ENCODE measurements at places on chromosomes 2 and 18.
A peak's percentile ranks its signal among the peaks of the same experiment; 100 is the strongest.

DNA sequence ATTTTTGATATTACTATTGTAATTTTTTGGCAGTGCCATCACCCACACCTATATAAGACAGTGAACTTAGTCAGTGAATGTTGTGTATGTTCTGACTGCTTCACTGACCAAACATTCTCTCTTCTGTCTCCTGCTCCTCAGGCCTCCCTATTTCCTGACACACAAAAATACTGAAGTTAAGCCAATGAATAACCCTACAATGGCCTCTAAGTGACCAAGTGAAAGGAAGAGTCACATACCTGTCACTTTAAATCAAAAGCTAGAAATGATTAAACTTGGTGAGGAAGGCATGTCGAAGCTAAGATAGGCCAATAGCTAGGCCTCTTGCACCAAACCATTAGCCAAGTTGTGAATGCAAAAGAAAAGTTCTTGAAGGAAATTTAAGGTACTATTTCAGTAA is 151.9 kb downstream of the RND3 start:
- DNase-seq, result no peak

DNA sequence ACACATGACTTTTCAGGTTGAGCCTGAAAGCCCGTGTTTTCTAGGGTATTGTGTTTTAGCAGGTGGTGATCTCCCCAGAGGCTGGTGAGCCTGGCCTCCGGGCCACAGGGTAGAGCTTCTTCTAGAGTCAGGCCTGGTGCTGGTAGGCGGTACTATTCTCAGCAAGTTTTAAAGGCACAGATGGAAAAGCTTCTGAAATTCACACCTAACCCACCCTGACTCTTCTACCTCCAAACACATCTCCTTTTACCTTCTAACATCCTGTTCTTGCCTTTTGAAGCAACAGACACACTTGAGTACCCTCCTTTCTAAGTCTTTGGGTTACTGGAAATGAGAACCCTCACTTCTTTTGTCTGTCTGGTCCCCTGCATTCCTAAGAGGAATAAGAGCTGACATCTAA is 191.1 kb downstream of the SETBP1 start:
- DNase-seq, result no peak

DNA sequence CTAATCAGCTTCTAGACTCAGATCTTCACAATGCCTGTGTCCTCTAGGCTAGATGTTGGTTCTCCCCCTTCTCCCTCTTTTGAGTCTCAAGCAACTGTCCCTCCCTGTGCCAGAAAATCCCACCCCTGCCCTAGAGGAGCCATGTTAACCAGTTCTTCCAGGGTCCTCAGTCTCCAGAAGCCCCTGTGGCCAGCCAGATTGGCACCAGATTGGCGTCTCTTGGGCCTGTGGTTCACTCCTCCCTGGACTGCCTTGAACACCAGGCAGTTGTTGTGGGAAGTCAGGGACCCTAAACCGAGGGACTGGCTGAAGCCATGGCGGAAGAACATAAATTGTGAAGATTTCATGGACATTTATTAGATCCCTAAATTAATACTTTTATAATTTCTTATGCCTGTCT is 36.6 kb downstream of the CYP26B1 start:
- DNase-seq, result no peak

GRCh38 chr18:74511823-74512222 is 15.7 kb downstream of the CNDP2 start:
- DNase-seq, result no peak

GRCh38 chr2:36658277-36658748 is 38.2 kb upstream of the VIT start:
- DNase-seq, result no peak

DNA sequence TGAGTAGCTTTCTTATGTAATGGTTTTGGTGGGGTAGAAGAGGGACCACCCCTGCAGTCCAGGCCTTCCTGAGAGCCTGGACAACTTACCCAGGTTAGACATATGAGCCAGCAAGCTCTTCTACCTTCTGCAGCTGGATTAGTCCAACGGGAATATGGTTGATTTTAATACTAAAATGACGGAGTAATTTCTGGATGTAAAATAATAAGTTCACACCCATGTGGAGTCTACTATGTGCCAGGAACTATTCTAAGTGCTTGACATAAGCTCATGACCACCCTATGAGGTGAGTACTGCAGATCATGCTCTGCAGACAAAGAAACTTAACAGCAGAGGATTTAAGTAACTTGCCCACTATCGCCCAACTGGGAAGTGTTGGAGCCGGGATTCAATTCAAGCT is 45.5 kb downstream of the DPP4 start:
- DNase-seq, result no peak

GRCh38 chr2:137968477-137969417 is 4.5 kb downstream of the HNMT start:
- DNase-seq, result no peak

DNA sequence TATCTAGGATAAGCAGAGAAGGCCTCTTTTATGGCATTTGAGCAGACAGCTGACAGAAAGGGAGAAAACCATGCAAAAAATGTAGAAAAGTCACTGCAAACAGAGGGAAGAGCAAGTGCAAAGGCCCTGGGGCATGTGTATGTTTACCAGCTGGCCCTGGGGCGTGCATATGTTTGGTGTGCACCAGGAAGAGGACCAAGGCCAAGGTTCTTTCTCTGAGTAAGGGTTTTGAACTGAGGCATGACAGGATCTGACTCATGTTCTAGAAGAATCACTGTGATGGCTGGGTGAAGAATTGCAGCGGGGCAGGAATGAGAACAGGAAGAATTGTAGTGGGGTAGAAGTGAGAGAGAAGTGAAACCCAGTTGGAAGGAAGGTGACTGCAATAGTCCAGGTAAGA is 69.6 kb downstream of the STEAP3 start:
- DNase-seq, result no peak

GRCh38 chr18:75790111-75790510 is 362.6 kb upstream of the SMIM21 start:
- no peak for DNase-seq

DNA sequence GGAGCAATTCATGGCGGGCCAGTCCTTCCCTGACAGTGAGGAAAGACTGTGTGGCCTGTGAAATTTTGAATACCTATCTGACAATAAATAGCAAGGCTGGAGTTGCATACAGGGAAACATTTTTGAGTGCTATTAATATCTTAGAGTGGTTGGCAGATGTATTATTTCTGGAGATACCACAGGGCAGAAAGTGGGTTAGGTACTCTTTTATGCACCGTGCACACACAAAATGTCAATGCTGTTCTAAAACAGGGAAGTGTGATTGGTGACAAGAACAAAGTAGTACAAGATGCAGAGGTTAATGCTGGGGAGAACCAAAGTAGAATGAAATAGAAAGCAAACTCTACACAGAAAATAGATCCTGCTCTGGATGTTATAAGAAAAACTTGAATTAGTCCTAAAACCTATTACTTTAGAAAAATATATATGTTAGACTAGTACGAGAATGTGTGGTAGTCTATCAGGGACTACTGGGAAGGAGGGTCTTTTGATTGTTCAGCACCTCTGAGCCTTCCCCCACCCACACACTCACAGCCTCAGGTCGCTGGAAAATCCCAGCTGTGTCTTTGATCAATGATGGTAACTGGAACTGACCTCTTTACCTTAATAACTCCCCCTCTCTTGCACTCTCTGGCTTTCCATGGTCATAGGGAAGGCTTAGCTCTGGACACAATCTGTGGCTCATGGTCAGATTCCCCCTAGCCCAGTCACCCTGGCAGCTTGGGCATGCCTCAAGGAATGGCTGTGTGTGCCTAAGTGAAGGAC is 58.2 kb downstream of the SERPINB8 start:
- DNase-seq, result no peak

DNA sequence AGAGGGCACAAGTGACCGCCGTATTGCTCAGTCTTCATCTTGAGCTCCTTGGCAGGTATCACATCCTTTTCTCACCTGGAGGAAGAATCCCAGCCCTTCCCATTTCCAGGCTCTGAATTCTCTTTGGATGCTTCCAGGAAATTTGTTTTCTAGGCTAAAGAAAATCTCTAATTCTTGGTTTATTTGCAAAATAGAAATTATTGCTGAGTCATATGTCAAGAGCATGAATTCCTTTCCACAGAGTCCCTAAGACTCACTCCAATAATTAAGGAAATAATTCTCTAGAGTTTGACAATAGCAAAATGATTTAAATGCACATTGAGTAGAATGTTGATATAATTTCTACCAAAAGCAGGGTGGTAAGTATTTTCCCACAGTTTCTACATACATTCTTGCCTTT is 16.3 kb upstream of the CCDC68 start:
- no peak for DNase-seq

DNA sequence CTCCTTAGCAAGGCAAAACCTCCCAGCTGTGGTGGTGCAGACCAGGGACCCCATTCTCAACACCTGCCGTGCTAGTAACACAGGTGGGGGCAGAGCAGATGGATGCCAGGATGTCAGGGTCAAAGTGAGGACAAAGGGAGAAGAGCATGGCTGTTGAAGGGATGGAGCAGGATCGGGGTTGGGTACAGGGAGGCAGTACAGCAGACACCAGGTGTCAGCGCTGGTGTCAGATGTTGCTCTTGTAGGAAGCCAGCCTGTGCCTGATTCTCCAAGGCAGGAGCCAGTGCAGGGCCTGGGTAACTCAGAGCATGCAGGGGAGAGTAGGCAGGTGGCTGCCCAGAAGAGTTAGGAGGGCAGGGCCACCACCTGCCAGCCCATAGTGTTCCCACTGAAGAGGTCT is 222.1 kb upstream of the SPRED2 start:
- no peak for DNase-seq

DNA sequence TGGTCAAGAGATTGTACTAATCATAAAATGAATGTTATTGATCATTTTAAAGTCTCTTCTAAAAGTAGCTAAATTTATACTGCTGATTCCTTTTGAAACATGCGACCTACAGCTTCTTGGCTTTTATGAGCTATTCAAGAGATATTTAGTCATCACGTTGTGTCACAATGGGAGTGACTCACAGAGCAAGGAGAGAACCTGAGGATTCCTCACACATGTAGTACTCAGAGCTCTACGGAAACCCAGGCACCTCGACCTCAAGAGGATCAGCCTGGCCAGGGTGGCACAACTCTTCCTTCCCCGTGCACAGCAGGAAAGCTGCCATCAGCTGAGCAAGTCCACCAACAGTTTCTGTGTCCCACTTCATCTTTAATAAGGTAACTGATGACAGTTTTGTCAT is at the start of gene DHRS9:
DHRS9 (plus strand) TSS at position 223 of the 400 bp plus-strand sequence. CDS start 12,019 bp downstream, outside the sequence.
- peak; percentile 34 for DNase-seq

DNA sequence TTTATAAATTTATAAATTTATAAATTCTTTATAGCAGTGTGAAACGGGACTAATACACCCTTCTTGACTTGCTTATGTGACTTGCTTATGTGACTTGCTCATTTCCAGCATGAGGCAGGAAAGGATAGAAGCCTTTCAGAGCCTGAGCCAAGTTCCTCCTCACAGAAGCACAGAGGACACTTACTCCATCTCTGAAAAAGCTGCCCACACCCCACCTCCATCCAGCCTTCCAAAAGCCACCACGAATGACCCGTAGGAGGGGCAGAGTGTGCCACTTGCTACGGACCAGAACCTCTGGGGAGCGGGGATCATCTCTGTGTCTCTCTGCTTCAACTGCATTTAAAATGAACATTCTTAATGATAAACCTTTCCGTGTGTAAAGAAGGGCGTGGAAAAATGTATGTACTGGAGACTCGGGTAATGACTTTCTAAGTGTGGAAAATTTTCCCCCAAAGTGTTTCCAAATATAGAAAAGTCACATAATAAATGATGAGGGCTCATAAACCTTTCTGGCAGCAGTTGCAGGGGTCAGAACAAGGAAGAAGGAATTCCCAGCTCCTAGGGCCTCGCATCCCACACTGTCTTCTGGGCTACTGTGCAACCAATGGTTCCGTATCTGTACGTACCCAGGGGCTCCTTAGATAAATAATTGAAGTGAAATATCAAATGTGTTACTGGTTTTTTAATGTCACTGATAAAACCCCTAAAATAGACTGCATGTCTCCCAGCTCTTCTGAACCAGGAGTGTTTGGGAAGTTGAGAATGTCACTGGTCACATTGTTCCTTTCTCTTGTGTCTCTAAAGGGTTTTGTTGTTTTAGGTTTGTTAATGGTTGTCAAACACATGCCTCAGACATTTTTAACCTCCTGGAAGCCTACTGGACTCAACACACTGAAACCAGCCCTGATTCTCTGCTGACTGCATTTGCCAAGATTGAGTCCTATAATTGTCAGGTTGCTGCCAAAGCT is 104.5 kb upstream of the LTBP1 start:
- DNase-seq, result no peak

DNA sequence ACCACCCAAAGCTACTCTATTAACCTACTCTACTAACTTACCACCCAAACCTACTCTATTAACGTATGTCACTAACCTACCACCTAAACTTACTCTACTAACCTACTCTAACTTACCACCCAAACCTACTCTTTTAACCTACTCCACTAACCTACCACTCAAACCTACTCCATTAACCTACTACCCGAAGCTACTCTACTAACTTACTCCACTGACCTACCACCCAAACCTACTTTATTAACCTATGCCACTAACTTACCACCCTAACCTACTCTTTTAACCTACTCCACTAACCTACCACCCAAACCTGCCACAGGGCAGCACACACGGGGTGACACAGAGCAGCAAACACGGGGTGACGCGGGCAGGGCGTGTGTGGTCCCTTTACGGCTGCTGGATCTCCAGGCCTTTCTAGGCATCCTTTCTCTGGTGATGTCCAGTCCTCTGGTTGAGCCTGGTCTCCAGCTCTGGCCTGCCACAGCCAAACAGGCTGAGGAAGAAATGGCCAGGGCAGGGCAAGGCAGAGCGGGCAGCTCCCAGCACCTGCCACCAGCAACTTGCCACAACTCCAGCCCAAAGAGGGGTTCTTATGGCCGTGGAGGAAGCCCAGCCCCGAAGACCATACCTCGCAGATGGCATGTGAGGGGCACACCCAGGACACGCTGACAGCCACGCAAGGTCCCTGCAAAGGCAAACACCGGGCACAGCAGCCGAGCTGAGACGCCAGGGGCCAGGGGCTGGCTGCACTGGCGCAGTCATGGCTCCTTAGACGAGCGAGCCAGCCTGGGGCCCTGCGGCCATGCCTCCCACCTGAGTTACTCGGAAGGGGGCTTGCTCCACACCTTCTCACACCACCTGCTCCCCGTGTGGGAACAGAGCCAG is 25.7 kb downstream of the PXDN start:
- no peak for DNase-seq

- peak; percentile 82 for DNase-seq
Measured at GRCh38 chr2:55112229-55113031, 62.2 kb upstream of the RTN4 start.

DNA sequence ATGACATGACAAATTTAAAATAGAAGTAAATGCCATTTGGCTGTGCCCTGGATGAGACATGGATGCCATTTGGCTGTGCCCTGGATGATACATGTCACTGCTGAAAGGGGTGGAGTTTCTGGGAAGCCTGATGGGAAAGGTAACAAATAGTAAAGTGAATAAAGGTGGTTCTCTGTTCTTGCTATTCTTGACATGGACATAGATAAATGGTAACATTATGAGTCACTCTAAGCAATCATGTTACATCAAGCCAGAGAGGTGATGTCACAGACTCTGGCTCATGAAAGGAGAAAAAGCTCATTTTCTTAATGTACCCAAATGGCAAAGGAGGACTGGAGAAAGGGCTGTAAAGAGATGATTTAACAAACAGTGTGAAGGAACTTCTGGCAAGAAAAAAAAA is 86.4 kb downstream of the EML6 start:
- DNase-seq, result peak; percentile 56

Data from fibroblast of upper back skin (primary cell).